ENCODE measurements at places on chromosomes 7 and 10.

DNA sequence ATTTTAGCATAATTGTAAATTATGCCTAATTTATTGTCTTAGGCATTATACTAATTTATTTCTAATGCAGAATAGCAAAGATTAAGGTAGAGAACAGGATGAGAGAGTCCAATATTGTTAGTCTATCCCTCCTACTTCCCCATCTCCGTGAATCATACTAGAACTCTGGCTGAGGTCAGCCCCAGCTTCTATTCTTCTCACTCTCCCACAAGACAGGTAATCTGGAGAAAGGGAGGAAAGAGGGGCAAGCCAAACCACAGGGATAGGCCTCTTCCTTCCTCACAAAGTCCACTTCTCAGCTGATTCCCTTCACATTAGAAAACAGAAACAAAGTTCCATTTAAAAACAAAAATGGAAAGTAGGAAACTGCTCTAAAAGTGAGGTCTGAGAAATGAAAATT, 117.5 kb upstream of the LAMB4 start:
- DNase-seq = no peak

DNA sequence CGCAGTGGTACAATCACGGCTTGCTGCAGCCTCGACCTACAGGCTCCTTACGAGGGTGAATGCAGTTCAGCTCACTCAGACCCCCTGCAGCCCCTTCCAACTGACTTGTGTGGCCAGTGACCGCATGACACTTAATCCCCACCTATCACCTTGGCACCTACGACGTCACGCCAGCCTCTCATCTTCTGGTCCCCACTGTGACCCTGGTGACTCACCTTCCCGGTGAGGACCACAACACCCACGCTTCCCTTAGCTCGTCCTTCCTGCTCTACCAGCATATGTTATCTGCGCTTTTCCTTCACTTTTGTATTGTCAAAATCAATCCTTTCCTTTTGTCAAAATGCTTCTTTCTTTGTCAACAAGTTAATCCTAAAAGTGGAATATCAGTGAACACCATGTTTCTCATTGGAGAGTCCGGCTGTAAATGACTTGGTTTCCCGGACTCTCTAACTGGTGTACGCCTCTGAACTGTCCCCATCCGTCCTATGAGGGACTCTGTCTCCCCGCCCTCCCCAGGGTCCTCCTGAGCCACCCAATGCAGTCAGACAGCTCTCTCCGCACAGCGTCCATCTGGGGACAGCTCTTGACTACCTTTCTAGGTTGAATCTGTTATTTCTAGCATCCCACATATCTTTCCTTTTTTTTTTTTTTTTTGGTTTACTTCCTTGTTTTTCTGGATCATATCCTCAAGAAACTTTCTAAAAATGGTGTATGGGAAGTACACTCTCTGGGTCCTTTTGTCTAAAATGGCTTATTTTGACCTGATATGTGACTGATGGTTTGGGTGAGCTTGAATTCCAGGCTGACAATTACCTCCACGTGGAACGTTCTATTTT, 37.3 kb downstream of the CFAP46 start:
- DNase-seq = no peak

GRCh38 chr10:51312817-51313216, 238.5 kb downstream of the PRKG1 start:
- DNase-seq = no peak

DNA sequence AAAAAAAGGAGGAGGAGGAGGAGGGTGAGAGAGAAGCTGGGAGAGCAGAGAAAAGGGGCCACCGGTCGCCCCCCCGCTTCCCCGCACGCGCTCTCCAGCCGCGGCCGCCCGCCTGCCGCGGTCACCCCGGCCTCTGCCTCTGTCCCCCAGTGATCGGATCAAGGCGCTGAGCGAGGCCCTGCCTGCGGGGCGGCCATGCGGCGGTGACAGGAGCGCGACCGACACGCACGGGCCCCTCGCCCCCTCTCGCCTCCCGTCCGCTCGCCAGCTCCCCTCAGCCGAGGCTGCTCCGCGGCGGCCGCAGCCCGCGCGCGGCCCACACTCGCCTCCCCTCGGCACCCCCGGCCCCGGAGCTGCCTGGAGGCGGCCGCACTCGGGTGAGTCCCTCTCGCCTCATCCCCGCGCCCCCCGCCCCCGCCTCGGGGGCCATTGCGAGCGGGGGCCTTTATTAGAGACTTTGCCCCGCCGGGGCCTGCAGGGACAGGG, at the start of gene GTF2I:
TSS of gene GTF2I (plus strand) at position 27 of the 486 bp plus-strand sequence. CDS start 31,411 bp downstream, outside the sequence.
- no peak for DNase-seq

Data from astrocyte of the spinal cord (primary cell).